ENCODE measurements at places on chromosomes 16 and 17.

- DNase-seq, result no peak
These were observed 23.4 kb downstream of the MYH13 start for GRCh38 chr17:10349403-10349802.

- no peak for DNase-seq
These were observed 72.9 kb upstream of the SMIM36 start for GRCh38 chr17:55584055-55584685.

- no peak for DNase-seq
These were observed 7.0 kb downstream of the TERF2 start for GRCh38 chr16:69378760-69379159.

GRCh38 chr16:10610499-10611184 lies 30.2 kb upstream of the EMP2 start:
- DNase-seq, result no peak

GRCh38 chr16:75475420-75475847 lies 10.9 kb upstream of the TMEM170A start:
- no peak for DNase-seq

- DNase-seq, result no peak
These were observed 50.9 kb downstream of the IL21R start for GRCh38 chr16:27452569-27453493.

GRCh38 chr17:80819422-80820164 lies 172.0 kb upstream of the CHMP6 start:
- no peak for DNase-seq

DNA sequence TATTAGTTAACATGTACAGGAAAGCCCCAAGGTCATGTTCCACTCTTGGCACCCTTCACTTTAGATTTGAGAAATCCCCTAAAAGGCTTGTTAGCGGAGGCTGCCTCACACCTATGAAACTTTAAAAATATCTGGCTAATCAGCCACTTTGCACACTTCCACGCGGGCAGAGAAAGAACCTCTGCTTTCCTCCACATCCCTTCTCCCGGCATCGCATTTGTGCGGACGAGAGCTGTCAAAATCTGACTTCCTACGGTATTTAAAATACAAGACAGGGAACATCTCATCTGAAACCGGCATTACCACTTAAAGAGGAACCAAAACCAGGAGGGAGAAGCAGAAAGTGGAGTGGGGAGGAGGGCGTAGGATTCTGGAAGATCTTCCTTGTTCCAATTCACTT lies 422.3 kb downstream of the TMEM114 start:
- DNase-seq, result no peak

GRCh38 chr16:57091200-57091974 lies 996 bp upstream of the CPNE2 start:
- DNase-seq, result no peak

DNA sequence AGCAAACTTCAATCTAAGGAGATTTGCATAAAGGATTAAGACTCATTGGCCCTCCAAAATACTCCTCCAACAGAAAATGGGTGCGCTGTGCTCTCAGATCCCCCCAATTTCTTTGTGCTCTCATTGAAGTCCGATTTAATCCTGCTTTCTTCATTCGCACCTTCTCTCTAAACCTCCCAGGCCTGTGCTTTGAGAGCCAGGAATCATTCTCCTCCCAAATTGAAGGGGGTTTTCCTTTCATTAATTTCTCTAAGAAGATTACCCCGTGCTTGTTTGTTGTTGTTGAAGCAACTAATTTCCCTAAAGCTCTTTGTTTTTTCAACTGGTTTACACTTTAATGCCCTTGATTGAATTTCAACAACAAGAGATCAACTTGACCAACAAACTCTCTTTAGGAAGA lies 304.2 kb upstream of the IRX3 start:
- no peak for DNase-seq

DNA sequence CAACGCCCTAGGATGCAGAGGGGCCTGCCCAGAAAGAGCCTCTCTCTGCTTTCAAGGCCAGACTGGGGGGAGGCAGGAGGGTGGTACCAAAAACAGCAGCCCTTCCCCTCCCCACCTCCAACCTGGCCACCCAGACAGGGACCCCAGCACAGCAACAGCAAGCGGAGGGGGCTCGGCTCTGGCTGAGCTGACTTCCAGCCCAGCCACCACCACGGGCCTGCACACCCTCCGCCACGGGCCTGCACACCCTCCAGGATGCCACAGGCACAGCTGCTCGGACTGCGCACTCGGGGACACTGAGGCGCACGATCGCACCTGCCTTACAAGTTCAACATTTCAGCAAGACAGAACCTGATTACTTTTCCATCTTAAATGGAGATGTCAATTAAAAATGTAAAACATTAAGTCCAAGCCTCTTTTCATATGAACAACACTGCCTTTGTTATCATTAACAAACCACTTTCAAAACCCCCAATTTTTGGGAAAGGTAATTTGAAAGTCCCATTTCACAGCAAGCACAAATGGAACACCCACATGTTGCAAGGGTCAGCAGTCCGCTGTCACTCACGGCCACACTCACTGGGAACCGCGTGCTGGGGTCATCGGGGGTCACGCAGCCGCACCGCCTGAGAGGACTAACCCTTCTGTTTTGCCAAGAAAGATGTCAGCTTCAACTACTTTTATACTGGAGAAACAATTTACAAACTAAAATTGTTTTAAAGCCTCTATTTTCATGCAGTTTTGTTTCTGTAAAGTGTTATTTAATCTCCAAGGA lies 76.4 kb downstream of the ANKRD11 start:
- DNase-seq, result no peak

- no peak for DNase-seq
These were observed 10.9 kb downstream of the ABCC1 start for GRCh38 chr16:15960124-15960971.

GRCh38 chr17:81630274-81630673 lies 6.6 kb downstream of the NPLOC4 start:
- no peak for DNase-seq

DNA sequence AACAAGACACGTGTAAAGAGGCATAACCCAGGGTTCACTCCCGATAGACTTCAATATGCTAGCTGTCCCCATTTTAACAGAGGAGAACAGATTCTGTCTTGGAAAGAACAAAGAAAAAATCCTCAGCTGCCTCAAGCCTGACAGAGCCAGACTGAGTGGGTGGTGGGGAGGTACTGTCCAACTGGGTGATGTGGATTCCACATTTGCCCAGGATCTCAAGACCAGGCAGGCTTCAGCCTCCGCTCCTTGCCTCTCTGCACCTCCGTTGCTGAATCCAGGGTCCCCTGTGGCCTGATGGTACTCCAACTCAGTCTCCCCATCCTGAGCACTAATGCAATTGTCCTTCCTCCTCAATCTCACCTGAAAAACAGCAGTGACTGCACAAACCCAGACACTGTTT lies 163.8 kb downstream of the GSG1L start:
- DNase-seq, result no peak

DNA sequence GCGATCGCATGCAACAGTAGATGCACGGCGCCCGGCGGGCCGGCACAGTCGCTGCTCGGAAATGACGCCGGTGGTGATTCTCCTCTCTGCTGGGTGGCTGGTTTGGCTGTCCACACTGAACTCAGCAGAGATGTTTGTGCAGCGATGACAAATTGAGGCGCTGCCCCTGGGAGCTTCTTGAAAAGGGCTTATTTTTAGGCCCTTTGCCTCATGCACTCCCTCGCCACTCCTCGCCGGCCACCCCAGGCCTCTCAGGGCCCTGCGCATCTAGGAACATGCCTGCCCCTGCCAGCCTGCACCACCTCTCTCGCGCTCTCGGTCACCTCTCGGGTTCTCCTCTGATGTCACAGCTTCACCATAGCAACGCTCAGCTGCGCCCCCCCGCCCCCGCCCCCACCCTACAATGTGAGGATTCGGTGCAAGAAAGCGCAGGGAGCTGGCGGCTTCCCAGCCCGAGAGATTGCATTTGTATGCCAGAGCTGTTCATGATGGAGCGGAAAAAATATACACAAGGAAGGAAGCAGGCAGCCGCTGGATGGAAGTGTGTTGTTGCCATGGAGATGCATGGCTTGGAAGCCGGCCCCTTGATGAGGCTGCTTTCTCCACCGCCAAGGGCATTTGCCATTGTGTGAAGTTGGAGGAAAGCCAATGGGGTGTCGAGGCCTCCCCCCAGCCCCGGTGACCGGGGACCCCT lies 81.3 kb upstream of the PLCG2 start:
- no peak for DNase-seq

DNA sequence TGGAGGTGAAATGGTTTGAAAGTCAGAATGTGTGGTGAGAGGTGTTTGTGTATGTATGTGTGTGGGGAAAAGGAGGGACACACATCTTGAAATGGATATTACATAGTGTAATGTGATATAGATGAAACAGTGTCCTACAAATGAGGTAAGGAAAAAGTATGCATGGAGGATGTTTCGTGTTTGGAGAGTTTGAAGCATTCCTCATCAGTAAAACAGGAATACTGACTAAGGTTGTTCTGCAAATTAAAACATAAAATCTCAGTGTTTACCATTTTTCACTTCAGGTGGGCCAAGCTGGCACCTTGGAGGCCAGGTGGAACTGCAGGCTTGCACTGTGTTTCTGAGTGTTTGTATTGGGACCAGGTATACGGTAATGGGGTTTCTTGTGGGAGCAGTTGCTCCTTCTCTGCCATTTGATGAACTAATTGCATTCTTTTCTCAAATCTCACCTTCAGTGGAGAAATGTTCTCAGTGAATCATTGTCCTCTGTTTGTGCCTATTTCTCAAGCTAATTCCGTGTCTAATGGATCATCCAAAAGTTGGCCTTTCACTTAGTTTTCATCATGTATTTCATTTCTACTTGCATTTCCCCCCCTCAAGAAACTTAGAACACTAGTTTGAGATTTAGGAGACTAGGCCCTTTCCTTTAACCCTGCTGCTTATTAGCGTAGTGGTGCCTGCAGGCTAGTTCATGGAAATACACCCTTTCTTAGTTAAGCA lies 8.2 kb upstream of the TBKBP1 start:
- no peak for DNase-seq
